HCEC 1CT (cell line): ENCODE measurements at places on chromosomes 12 and 14.

GRCh38 chr12:52331039-52331438 lies 9.8 kb upstream of the KRT83 start:
- DNase-seq, result no peak

DNA sequence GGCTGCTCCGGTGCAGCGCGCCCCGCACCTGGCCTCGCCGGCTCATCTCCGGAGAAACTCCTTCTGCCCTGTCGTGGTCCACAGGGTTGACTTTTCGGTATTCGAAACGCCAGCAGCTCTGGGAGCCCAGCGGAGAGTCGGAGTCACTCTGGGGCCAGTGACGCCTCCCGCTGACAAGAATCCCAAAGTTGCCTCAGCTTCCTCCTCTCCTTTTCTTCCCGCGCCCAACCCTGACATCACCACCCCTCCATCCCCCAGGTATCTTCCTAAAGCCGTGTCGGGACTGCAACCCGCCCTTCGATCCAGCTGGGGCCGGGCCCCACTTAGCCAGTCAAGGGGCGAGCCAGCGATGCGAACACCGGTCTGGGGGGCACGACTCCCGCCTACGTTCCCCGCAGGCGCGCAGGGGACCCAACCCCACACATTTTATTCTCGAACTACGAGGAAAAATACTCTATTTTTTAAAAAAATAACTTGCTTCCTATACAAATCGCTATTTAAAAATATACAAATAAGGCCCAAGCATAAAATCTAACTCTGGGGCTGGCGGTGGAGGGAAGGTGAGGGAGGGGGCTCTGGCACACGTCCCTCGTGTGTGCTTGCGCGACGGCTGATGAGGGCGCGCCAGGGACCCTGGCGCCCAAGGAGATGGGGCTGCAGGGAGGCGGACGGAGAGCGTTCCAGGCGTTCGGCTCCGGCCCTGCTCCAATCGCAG lies 2.1 kb downstream of the NKX2-8 start:
- no peak for DNase-seq

DNA sequence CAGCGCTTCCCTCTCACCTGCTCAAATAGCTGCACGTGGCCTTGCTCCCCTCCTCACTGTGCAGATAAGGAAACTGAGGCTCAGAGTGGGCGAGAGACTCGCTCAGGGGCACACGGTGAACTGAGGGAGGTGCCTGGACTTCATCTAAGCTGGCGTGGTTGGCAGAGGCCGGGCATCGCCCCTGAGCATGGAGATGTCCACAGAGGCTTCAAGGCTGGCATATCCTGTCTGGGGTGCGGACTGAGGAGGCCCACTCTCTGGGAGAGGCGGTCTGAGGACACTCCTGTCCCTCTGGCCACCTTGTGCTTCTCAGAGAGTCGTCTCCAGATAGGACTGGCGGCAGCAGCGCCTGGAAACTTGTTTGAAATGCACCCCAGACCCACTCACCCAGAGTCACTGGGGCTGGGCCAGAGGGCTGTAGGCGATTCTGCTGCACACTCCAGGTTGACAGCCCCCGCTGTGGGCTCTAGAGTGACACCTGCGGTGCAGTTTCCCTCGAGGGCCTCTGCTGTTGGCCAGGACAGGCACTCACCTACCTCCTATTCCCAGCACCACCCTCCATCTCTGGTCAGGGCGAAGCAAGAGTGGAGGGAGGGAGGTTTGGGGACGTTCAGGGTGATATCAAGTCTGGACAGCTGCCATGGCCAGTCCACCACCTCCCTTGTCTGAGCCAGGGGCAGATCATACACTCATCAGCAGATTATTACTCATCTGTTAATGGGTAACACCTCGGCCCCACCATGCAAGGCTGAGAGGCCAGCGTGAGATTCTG lies 11.2 kb upstream of the LBHD2 start:
- no peak for DNase-seq

- DNase-seq, result peak; percentile 98
Measured at GRCh38 chr14:23078692-23079116, 16.2 kb downstream of the ACIN1 start.

DNA sequence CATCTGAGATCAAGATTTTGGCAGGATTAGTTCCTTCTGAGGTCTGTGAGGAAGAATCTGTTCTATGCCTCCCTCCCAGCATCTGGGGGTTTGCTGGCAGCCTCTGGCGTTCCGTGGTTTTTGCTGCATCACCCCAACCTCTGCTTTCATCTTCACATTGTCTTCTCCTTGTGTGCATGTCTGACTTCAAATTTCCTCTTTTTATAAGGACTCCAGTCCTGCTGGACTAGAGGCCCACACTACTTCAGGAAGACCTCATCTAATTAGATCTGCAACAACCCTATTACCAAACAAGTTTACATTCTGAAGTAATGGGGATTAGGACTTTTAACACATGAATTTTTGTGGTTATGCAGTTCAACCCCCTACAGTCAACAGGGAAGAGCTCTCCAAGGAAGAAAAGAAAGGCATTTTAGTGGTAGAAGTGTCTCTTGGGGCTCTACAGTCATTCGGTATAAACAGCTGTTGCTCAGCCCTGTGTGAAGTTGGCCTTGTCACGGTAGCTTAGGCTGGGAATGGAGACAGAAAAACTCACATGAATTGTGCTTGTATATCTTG lies 89.7 kb downstream of the CAND1 start:
- peak; percentile 49 for DNase-seq

GRCh38 chr14:93789228-93790130 lies 1.2 kb upstream of the PRIMA1 start:
- no peak for DNase-seq

- no peak for DNase-seq
Measured at GRCh38 chr12:67852701-67853100, 136.5 kb upstream of the IFNG-AS1 start.

- no peak for DNase-seq
Measured at GRCh38 chr14:103806805-103807204, 40.6 kb downstream of the PPP1R13B start.

GRCh38 chr12:2288875-2289274 lies 236.1 kb downstream of the CACNA1C start:
- DNase-seq, result no peak

DNA sequence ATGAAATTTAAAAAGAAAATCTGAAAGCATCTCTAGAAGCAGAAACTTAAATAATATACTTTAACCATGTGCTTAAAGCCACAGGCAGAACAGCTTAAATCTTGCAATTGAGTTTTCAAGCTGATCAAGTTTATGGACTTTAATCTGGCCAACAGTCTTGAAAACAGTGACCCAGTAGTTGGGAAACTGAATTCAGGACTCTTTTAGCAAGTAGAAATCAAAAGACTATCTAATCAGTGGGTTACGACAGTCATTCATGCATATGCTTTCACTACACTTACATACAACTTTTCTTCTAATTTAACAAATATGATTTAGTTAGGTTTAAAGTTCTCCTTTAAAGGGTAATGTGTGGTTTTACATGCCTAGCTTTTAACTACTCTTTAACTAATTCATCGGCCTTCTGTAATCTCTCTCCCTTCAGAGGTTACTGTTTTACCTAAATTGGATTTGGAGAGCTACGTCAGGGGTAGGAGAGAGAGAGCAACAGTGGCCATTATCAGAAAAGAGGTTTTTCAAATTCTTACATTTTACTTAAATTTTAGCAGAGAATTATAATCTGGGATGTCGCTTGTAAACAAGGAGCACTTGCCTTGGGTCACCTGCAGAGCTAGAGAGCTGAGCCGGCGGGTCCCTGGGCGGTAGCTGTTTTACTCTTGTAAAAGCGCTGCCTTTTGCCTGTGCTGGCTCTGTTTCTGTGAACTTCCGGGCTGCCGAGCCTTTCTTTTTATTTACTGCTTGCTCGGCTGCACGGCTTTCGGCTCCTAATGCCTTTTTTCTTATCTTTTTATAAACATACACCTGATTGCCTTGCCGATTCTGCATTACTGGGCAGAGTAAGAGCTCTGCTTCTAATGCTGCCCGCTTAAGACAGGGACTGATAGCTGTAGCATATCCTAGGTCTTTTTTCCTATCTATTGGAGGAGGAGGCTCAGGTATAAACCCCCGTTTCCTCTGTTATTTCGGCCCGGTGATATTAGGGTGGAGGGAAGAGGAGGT lies 17.4 kb upstream of the LYZ start:
- no peak for DNase-seq

DNA sequence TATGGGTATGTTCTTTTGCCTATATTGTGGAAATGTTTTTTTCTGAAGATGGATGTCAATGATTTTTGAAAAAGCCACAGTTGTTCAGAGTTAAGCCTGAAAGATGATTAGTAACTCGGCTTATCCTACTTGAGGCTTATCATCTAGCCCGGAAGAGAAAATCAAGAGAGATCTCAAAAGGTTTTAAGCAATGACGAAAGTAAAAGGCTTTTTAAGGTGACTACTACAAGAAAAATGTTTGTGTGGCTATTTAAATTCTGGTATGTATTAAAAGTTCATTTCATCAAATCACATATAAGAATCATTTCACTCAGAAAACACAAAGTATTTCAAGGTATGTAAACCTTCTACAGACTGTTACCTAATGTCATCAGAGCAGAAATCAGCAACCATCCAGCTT lies 40.2 kb downstream of the HEATR5A start:
- no peak for DNase-seq
